ENCODE measurements at places on chromosomes 1 and 21.

DNA sequence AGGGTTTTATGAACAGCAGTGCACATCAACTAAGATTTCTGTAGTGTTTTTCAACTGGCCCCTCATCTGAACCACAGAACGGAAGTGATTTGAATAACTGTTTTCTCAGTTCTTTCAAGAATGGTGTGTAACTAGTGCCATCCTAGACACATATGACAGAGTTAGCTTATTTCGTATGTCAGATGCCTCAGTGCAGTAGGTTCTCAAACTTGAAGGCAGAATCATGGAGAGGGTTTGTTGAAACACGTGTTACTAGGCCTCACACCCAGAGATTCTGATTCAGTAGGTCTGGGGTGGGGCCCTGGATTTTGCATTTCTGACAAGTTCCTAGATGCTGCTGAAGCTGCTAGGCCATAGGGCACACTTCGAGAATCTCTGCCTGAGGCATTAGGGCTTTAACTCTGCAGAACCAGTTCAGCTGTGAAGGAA is 49.0 kb downstream of the SCCPDH start:
- DNase-seq: no peak

- no peak for DNase-seq
These were observed 154.4 kb upstream of the KLHDC7A start for GRCh38 chr1:18326211-18326897.

- DNase-seq: no peak
These were observed 73.1 kb downstream of the PRKAB2 start for GRCh38 chr1:147099192-147099591.

GRCh38 chr1:220045356-220046051 is 801 bp downstream of the EPRS1 start:
- no peak for DNase-seq

GRCh38 chr1:11691928-11692711 is 610 bp downstream of the DRAXIN start:
- DNase-seq: peak; percentile 48

DNA sequence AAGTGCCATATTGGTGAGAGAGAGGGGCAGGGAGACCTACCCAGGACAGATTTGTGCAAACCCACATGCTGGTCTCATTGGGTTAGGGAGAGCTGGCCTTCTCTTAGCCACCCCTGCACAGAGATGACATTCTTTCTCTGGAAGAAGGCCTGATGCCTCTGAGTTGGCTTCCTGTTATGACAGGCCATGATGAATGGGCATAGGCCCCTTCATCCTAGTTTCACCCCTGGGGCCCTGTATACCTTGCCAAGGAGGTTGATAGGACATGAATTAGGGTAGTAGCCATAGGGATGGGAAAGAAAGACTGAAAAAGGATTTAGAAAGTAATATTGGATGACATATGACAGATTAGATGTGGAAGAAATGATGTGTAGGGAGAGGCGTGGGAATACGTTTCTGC is 46.6 kb downstream of the TENT5C start:
- DNase-seq: no peak

- DNase-seq: no peak
These were observed 1.2 kb upstream of the CPT2 start for GRCh38 chr1:53195246-53196016.

DNA sequence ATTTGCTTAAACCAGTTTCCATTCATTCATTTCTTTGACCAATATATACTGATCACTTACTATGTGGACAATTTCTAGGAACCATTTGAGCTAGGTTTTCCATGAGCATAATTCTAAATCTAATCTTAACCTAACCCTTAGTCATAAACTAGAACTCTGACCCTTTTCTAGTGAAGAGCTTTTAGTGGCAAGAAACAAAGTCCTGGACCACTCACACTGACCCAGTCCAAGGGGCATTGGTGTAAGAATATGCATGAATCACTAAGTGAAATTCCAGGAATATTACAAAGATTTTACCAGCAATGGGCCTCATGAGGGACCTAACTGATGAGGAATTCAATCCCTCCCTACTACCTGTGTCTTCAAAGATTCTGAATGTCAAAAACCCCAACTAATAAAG is 40.6 kb upstream of the SLC2A1 start:
- DNase-seq: no peak

DNA sequence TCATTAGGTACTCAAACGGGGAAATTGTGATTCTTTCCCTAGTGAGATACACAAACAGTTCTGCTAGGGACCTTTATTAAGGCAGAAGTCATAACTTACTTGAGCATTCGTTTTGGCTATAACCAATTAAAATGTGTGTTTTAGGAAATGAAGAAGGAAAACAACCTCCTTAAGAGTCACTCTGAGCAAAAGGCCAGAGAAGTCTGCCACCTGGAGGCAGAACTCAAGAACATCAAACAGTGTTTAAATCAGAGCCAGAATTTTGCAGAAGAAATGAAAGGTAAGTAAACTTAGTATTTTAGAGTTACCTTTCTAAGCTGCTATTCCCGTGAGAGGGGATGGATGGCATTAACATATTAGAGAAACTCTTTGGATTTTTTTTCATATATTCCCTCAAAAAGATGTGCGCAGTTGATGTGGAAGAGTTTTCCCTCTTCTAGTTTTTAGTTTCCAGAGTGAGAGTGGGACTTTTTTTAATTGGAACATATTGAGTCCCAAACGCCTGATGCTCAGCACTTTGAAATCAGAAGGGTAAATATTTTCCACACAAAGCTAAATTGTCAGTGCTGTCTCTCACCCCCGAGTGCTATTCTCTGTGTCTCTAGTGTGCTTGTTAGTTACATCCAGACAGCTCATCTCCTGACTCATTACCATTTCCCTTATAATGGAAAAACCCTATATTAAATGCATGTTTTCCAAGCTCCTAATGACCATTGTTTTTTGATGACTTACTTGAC is 34.9 kb downstream of the CENPF start:
- no peak for DNase-seq

- no peak for DNase-seq
These were observed 5.8 kb downstream of the TRIM58 start for GRCh38 chr1:247862756-247863155.

DNA sequence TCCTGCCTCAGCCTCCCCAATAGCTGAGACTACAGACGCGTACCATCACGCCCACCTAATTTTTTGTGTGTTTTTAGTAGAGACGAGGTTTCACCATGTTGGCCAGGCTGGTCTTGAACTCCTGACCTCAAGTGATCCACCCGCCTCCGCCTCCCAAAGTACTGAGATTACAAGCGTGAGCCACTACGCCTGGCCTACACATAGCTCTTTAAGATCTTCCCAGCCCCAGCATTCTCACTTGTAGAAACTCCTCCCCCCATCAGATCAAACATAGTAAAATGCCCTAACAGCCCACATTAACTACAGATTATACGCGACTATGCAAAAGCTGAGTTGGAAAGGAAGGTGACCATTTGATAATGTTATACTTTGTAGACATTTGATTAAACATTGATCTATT is 634.8 kb downstream of the MATN1 start:
- DNase-seq: no peak

DNA sequence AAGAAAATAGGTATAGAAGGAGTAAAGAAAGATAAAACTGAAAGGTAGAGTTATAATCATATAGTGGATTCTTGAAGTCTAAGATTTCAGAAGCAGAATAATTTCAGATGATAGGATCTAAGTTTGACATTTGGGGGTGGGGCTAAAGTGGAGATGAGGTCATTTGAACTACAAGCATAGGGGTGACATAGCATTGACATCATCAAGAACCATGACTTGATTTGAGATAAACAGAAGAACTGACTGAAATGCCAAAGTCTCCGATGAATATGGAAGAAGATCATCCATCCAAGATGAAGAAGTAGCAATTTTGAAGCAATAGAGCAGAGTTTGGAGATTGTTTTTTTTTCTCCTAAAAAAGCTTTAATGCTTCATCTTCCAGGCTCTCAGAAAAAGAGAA is 122.3 kb downstream of the MACF1 start:
- DNase-seq: no peak

DNA sequence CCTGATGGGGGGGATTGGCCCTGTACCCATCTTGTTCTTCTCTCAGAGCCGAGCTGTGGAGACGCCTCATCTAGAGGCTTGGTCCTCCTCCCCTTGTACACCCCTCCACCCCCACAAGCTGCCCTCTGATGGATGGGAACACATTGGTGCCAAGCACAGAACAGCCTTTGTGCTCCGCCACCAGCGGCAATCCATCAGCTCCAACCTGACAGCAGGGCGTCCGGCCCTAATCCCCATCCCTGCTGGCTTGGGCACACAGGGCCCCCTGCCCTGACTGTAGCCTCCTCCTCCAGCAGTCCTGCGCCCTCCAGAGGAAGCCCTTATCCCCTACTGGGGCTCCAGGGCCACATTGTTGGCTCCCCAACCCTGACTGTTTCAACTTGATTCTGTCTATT is 3.8 kb upstream of the MYOG start:
- DNase-seq: no peak

GRCh38 chr21:35225573-35225972 is 176.5 kb upstream of the RUNX1 start:
- no peak for DNase-seq

GRCh38 chr1:206503591-206504362 is 3.6 kb upstream of the RASSF5 start:
- DNase-seq: no peak

DNA sequence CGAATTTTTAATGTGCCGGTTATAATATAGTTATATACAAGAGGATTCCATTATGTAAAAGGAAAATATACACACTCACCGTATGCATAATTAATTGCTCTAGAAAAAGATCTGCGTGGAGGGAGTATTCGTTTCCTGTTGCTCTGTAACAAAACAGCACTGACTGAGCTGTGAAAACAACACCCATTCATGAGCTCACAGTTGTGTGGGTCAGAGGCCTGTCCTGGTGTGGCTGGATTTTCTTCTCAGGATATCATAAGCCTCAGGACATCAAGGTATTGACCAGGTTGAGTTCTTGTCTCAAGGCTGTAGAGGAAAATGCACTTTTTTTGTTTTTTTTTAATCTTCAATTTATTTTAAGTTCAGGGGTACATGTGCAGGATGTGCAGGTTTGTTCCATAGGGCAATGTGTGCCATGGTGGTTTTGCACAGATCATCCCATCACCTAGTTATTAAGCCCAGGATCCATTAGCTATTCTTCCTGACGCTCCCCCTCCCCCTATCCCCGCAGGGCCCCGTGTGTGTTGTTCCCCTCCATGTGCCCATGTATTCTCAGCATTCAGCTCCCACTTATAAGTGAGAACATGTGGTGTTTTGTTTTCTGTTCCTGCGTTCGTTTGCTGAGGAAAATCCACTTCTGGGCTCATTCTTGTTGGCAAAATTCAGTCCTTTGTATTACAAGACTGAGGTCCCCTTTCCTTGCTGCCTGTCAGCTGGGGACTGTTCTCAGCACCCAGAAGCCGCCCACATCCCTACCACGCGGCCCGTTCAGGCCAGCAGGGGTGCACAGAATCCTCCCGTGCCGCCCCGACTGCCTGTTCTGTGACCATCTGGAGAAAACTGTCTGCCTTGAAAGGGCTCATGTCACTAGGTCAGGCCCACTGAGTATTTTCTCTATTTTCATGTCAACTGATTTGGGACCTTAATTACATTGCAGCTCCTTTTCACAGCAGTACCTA is 87.4 kb upstream of the ERRFI1 start:
- no peak for DNase-seq

- no peak for DNase-seq
These were observed 10.5 kb upstream of the IRF2BP2 start for GRCh38 chr1:234620272-234621126.

- DNase-seq: no peak
These were observed 15.5 kb downstream of the RHBDL2 start for GRCh38 chr1:38926091-38926490.

- DNase-seq: no peak
These were observed 38.4 kb upstream of the CDC42BPA start for GRCh38 chr1:227356620-227357146.

DNA sequence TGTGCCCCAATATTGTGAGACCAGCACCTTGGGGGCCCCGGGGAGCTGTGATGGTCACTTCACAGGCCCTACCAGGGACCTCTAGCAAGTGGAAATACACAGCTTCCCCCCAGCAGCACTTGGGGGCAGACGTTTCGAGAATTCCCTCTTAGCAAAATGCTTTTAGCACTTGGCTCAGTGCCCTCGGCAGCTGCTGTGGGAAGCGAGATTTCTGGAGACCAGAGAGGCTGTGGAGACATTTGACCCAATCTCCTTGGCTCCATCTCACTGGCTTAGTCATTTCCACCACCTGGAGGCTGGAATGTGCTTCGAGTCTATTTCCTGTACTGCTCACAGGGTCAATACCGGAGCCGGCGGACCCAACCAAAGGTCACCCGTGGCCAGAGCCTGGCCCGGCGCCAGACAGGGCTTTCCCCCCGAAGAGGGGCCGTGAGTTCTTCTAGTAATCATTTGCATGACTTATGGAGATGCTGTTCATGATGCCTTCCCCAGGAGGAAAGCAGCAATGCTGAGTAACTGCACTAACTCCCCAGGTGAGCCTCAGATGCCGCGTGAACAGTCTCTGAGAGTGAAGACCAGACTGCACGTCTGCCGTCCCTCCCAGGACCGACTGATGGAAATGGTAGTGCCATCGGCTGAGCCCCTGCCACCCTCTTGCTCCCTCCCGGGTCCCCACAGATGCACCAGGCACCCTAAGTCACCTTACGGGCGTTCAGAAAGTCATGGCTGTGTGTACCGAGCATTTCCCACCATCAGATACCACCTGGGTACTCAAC is 4.4 kb upstream of the C2CD2 start:
- no peak for DNase-seq

GRCh38 chr1:167465743-167466142 is 52.6 kb downstream of the CD247 start:
- no peak for DNase-seq

DNA sequence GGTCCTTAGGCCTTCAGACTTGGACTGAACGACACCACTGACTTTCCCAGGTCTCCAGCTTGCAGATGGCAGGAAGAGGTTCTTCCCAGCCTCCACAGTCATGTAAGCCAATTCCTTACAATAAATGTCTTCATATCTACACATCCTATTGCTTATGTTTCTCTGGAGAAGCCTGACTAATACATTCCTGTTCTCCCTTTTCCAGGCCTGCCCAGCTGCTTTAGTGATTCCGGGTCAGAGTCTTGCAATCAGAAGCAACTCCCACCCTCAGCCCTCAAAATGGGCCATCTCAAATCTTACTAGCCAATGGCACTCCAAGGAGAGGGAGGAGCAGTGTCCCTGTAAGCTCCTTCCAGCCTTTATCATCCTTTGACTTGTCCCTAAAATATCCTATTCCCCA is 16.4 kb upstream of the CPT2 start:
- DNase-seq: no peak

DNA sequence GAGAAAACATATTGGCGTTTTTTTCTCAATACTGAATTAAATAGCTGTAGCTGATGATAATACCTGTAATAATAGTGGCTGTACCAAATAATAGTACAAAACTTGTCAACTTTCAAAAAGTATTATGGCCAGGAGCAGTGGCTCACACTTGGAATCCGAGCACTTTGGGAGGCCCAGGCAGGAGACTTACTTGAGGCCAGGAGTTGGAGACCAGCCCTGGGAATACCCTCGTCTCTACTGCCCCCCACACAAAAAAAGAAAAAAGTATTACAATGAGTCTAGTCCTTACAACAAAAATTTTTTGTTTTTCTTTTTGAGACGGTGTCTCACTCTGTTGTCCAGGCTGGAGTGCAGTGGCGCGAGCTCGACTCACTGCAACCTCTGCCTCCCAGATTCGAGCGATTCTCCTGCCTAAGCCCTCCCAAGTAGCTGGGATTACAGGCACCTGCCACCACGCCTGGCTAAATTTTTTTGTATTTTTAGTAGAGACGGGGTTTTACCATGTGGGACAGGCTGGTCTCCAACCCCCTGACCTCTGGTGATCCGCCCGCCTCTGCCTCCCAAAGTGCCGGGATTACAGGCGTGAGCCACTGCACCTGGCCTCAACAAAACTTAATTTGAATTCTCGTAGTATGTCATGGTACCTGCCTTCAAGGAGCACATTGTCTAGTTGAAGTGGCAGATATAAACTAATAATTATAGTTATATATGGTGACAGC is 1.4 kb downstream of the RBBP4 start:
- no peak for DNase-seq
